ENCODE measurements at places on chromosomes 4 and X.

GRCh38 chrX:137431693-137432488 lies 134.0 kb upstream of the ZIC3 start:
- DNase-seq, result no peak

GRCh38 chr4:110196871-110197528 lies 1.4 kb downstream of the ELOVL6 start:
- DNase-seq, result peak; percentile 78

- DNase-seq, result no peak
These were observed 69.6 kb downstream of the SPANXN4 start for GRCh38 chrX:143095321-143095720.

- no peak for DNase-seq
These were observed 68.2 kb downstream of the HEPH start for GRCh38 chrX:66232296-66232695.

- no peak for DNase-seq
These were observed 233.5 kb downstream of the SCFD2 start for GRCh38 chr4:53132132-53132891.

GRCh38 chr4:71261633-71262121 lies 77.1 kb upstream of the SLC4A4 start:
- DNase-seq, result no peak

- DNase-seq, result no peak
These were observed 239.0 kb upstream of the DIAPH2 start for GRCh38 chrX:96445531-96446065.

GRCh38 chrX:31872007-31872406 lies 800.2 kb upstream of the FTHL17 start:
- no peak for DNase-seq

DNA sequence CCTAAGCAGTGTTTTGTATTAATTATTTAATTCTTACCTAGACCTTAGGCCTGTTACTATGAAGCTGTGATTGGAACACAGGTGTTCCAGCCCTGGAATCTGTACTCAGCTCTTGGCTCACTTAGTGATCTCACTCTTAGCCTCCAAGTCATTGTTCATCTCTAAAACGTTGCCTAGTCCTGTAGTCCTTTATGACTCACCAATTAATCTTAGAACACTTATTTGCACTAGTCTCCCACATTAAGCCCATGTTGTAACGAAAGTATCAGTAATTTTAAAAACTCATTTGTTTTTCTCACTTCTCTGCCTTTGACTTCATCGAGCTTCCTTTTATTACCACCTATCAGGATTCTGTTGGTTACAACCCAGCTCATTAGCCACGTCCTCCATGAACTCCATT lies 1224.7 kb upstream of the TENM3 start:
- no peak for DNase-seq

- no peak for DNase-seq
These were observed 27.9 kb downstream of the TNIP2 start for GRCh38 chr4:2728221-2728620.

DNA sequence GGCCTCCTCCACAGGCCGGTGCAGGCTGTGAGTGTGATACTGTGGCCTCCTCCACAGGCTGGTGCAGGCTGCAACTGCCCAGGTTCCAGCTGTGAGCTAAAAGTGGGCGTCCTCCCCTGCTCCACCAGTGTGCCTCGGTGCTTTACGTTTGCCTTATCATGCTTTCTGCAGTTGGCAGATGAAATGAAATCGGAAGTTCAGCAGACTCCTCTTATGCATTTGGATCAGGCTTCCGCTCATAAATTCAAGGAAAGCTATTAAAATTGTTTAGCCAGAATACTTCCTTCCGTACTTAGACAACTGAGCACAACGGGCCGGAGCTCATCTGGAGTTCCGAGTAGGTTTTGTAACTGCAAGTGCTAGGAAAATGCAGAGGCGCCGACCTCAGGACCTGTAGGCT lies 12.0 kb downstream of the CYP4V2 start:
- DNase-seq, result no peak

- DNase-seq, result no peak
These were observed 37.8 kb downstream of the NPNT start for GRCh38 chr4:105933083-105933482.

DNA sequence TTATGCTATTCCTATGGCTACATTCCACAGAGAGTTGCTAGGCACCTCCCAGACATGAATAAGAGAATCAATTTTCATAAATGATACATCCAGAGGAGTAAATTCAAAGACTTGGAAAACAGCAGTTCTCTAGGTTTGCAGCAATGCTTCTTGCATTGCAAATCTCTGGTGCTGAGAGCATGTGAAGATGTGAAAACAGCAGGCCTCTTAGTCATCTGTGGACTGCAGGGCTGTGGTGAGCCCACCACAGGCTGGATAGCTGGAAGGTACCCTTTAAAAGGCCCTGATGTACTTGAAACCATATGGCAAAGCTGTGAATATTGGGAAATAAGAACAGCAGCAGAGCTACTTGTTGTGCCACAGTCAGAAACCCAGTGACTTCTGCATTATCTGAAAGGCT lies 2135.9 kb downstream of the ARAP2 start:
- DNase-seq, result no peak

DNA sequence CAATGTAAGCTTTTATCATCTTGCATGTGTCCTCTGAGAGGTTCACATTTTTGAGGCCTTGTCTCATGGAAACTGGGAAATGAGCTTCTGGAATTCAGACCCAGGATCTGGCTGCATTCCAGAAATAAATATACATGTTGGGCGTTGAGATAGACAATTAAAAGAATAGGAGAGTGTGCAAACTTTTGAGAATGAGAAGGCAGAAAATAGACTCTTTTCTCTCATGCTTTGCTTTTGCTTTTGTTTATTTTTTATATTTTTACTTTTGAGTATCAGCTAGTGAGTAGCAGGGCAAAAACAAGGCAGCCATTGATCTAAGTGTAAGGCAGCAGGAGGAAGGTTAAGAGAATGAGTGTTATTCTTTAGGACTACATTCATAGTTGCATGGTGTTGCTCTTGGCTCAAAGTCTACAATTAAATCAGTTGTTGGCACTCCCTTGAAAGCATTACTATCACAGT lies 12.4 kb downstream of the SHROOM3 start:
- DNase-seq, result no peak

DNA sequence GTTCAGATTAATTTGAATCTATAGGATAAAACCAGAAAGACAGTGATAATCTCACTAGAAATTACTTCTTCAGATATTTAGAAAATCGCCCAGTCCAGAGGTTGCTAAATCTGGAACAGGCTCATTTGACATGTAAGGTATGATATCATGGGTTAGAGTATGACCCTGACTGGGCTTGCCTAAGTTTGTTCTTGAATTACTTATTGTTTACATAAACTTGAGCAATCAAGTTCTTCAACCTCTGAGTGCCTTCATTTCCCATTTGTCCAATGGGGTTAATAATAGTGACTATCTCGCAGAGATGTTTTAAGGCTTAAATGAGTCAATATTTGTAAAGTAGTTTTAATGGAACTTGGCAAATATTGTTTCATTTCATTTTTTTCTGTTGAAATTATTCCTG lies 1947.6 kb upstream of the IGFBP7 start:
- no peak for DNase-seq

DNA sequence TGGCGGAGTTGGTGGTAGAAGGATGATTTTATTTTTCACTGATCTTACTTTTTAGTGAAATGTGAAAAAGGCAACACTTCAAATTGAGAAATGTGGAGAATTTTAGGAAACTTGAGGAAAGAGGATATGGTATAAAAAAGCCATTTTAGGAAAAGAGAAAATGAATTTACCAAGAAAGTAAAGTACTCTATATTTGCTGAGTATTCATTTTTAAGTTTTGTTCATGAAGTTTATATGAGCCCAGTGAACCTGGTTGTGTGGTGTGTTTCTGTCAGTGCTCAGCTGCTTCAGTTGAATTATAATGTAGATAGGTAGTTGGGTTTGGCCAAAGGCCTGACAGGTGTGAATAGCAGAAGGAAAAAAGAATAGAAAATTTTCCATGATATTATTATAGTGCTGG lies 345.5 kb upstream of the FSTL5 start:
- no peak for DNase-seq

- DNase-seq, result no peak
These were observed 91.3 kb upstream of the DCLK2 start for GRCh38 chr4:149986917-149987316.

GRCh38 chr4:139625482-139625881 lies 40.1 kb upstream of the MGST2 start:
- DNase-seq, result no peak

- DNase-seq, result no peak
These were observed 256.4 kb upstream of the GRID2 start for GRCh38 chr4:92047209-92047875.

Data from H1 (cell line).